CD4-positive, alpha-beta T cell treated with Interleukin-10 for 1 hour (primary cell): ENCODE measurements at places on chromosomes 4 and X.
A peak's percentile ranks its signal among the peaks of the same experiment; 100 is the strongest.

GRCh38 chrX:140723121-140723715, 13.7 kb downstream of the LINC00632 start:
- DNase-seq = no peak

- DNase-seq = no peak
Observed at GRCh38 chrX:40496728-40497127, 84.0 kb upstream of the ATP6AP2 start.

GRCh38 chr4:174561560-174561959, 39.3 kb upstream of the HPGD start:
- DNase-seq = no peak

- DNase-seq = no peak
Observed at GRCh38 chrX:118824173-118824730, 628 bp downstream of the ZCCHC12 start.

GRCh38 chr4:11429699-11430045, 978 bp upstream of the HS3ST1 start:
- DNase-seq = no peak

DNA sequence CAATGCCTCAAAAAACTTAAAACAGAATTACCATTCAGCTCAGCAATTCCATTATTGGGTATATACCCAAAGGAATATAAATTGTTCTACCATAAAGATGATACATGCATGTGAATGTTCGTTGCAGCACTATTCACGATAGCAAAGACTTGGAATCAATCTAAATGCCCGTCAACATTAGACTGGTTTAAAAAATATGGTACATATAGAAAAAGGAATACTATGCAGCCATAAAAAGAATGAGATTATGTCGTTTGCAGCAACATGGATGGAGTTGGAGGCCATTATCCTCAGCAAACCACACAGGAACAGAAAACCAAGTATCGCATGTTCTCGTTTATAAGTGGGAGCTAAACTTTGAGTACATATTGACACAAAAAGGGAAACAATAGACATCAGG, 10.9 kb upstream of the SYNPO2 start:
- no peak for DNase-seq

DNA sequence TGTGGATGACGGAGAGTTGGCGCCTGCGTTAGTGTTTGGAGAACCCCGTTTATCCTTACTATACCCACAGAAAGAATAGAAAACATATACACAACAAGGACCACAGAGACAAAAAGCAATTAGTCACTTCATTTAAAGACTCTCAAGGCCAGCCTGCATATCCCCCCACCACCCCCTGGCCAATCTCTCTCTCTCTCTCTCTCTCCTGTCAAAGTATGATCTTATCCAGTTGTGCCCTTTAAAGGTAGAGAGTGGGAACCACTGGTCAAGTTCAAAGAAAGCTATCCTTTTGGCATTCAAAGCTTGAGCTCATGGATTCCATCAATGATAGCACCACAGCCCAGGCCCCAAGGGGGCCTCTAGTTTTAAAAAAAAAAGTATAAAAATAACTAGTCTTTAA, 180.3 kb upstream of the MBNL3 start:
- DNase-seq = no peak

GRCh38 chrX:150942942-150943594, 40.1 kb upstream of the HMGB3 start:
- DNase-seq = no peak

DNA sequence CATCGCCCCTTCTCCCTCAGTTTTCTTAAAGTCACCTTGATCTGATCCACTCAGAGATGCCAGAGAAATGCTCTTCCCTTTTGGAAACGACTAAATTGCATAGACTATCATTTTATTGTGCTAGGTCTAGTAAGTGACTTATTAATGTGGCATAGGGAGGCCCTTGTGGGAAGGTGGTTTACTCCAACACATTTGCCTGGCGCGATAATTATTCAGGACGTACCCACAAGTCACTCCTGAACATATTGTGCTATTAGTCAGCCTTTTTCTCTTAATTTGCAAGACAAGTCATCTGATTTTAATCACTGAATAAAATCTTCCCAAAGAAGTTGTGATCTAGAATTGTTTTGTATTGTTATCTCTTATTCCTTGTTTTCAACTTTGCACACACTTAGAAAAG, 7.6 kb downstream of the ENPEP start:
- DNase-seq = no peak

- peak; percentile 41 for DNase-seq
Observed at GRCh38 chr4:113952452-113953029, 26.9 kb downstream of the ARSJ start.

GRCh38 chr4:170988446-170988845, 824.8 kb upstream of the GALNTL6 start:
- DNase-seq = no peak

GRCh38 chr4:151038452-151039157, 23.5 kb upstream of the LRBA start:
- no peak for DNase-seq

DNA sequence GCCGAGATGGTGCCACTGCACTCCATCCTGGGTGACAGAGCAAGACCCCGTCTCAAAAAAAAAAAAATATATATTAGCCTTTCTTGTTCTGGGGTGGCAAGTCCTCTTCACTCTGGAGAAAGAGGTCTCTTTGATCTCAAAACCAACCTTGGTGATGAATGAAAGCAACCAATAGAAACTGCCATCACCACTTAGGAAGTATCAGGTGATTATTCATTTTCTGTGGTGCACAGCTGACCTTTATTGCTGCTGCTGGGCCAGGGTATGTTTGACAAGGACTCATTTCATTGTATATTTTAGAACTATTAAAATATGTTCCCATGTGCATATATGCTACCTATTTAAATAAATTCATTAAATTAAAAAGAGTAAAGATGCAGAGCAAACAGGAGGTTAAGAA, 76.0 kb upstream of the KIT start:
- DNase-seq = no peak

- DNase-seq = no peak
Observed at GRCh38 chrX:106284431-106285025, 116.4 kb downstream of the PWWP3B start.

DNA sequence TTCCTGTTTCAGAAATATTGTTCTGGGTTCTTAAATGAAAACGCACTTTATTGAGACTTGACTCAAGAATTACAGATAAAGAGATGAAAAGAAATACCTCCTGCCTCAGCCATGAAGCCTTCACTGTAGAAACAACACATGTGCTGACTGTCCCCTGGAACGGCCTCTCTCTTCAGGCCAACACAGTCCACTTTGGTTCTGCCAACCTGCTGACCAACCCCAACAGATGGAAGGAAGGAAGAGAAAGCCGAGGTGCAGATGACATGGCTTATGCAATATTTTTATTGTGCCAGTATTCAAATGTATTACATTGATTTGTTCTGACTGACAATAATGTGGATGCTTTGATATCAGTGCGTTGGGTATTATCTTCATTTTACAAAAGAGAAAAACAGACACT, 171.0 kb downstream of the CPEB2 start:
- no peak for DNase-seq

GRCh38 chr4:149795256-149795655, 20.4 kb downstream of the IQCM start:
- no peak for DNase-seq

GRCh38 chr4:177093964-177094363, 215.7 kb upstream of the NEIL3 start:
- no peak for DNase-seq

DNA sequence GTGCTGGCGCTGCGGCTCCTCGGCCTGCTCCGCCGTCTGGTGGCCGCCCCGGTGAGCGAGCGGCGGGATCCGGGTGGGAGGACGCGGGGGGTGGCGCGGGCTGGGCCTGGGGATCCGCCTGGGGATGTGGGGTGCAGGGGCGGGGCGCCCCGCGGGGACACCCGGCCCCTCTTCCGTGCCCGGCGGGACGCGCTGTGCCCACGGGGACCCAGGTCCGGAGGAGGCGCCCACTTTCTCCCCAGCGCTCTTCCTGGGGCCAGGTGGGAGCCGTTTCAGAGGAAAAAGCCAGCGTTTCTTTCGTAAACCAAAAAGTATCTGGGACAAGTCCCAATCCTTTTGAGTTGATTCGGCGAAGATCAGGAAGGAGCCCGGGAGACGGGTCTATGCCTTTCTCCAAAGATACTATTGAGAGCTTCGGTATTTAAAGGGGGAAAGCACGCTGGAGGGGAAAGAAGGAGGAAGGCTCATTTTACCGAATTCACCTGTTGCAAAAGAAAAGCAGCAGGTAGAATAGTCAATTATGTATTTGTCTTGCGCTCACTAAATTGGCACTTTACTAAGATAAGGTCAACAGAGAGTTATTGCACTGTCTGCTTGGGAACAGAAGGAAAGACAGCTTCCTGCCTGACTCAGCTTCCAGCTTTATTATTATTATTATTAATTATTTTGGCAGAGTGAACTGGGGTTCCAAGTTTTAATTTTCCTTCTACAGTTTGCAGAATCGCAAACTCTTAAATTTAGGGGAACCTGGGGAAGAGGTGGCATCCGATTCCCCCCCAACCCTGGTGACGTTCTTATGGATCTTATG, 81.5 kb upstream of the CD99 start:
- DNase-seq = no peak

DNA sequence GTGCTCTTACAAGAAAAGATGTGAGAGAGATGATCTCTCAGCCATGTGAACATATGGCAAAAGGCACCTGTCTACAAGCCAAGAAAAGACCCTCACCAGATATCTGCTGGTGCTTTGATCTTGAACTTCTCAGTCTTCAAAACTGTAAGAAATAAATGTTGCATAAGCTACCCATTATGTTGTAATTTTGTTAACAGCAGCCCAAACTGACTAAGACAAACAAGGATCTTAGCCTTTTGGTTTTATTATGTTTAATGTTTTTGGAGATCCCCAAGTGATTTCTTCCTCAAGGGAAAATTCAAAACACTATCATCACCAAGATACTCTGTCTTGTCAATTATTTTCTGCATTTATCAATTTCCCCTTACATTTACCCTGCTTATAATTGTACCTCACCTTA, 21.8 kb upstream of the CCNI start:
- DNase-seq = no peak

DNA sequence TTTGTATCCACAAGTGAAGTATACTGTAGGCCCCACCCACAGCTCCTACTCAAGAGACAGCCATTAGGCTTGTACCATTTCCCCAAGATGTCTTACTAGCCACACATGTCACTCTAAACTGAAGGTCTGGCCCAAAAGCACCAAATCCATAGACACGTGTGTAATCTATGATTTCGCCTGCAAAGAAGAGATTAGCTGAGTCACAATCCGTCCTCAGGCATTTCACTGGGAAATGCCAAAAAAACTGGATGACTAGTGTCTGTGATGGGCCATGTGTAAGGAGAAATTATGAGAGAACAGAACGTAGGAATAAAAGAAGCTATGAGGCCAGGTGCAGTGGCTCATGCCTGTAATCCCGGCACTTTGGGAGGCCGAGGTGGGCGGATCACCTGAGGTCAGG, 21.9 kb upstream of the RP2 start:
- no peak for DNase-seq

DNA sequence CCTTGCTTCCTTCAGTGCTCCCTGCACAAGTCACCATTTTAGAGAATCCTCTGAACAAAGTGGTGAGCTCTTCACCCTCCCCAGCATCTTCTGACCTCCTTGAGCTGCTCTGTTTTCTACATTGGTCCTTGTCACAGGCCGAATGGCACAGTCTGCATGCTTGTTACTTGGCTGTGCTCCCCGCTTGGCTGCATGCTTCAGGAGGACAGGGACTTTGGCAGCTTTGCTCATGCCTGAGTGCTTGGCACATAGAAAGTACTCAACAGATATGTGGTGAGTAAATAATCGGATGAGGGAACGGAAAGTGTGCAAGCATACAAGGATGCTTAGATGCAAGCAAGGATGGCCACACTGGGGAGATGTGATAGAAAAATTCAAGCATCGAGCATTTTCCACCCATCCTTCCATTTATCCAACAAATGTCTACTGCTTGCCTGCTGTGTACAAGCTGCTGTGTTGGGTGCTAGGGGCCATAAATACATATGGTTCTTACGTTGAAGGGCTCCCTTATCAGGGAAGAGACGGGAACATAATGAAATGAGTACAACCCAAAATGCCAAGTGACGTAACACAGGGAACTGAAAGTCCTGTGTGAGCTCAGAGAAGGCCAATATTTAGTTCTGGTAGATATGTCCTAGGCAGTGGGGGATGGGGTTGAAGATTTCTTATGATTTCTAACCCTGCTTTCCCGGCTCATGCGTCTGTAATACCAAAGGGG, 31.2 kb downstream of the SLC2A9 start:
- DNase-seq = no peak

DNA sequence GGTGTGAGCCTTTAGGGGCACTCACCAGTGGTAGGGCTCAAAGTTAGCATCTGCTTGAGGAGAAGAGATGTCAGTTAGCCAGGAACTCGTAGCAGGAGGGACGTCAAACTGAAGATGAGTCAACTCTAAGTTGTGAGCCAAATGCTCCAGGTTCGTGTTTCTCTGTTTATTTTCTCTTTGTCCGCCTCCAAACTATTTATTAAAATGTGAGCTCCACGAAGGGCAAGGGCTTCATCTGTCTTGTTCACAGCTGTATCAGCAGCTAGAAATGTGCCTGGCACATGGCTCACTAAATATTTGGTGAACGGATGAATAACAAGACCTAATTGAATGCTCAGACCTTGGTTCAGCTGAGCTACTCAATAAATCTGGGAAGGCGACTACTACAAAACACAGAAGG, 248.9 kb downstream of the BCOR start:
- no peak for DNase-seq

GRCh38 chr4:138262469-138262868, 20.3 kb upstream of the SLC7A11 start:
- no peak for DNase-seq

GRCh38 chrX:38638952-38639529, 77.7 kb downstream of the TSPAN7 start:
- no peak for DNase-seq

DNA sequence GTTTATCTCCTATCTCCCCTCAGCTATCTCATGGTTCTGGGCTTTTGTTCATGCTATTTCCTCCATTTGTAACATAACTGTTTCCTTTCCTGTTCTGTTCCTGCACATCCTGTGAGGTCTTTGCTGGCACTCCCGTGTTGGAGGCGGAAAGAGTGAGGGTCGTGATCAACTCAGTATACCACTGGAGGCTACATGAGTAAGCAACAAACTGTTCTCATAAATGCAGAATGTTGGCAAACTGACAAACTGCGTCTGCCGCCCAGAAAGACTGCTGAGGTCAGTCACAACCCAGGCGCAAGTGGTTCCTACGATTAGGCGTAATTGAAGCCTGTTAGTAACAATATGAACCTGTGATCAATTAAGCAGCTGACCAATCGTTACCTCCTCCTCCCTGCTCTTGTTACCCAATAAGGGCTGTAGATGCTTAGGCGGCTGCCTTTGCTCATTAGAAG, 48.8 kb downstream of the C4orf33 start:
- no peak for DNase-seq

DNA sequence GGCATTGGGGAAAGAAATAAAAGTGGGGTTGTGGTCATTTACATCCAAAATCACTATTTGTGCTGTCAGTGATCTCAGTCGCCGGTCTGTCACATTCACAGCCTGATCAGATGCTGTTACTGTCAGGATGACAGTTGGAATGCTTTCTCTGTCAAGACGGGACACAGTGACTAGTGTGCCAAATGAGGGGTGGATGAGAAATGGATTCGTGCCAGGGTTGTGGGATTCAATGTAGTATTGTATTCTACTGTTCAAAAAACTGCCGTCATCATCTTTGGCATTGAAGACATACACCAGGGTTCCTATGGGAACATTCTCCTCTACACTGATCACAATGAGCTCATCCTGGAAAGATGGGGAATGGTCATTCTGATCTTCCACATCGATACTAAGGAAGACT, 171.1 kb downstream of the DCHS2 start:
- no peak for DNase-seq
